ENCODE measurements at places on chromosomes 5 and 9.
A peak's percentile ranks its signal among the peaks of the same experiment; 100 is the strongest.

DNA sequence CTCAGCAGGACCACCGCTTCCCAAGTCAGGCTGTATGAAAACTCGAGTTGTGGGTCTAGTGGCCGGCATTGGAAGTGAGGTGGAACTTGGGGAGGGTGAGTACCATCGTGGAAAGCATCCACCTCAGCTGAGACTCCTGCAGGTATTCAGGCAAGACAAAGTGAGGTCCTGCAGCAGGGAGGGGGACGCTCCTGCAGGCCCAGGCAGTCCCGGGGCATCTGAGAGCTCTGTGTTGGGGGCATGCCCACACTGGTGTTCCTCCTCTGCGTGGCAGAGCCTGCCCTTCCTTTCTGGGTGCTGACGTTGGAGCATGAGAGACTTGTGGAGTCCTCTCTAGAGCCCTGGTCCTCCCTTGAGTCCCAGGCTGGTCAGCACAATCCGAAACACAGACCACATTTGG, 187.7 kb downstream of the CACNA1B start:
- DNase-seq, result no peak

DNA sequence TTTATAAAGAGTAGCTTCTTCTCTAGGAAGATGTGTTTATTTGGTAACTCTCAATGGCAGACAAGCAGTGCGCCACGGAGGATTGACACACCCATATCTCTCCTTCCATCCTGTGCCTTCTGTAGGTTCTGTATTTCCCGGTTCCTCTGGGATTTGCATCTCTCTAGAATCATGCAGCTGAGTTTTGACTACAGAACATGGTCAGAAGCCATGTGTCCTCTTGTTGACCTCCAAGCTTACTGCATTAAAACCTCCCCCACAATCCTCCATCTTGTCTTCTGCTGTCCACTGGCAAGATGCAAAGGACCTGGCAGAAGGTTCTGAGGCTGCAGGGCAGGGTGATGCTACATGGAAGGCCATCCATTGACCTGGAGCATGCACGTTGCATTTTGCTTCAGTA, 482.0 kb downstream of the DMRT2 start:
- DNase-seq, result no peak

- DNase-seq, result peak; percentile 47
These were observed 74.9 kb upstream of the HTR4 start for GRCh38 chr5:148729182-148729581.

DNA sequence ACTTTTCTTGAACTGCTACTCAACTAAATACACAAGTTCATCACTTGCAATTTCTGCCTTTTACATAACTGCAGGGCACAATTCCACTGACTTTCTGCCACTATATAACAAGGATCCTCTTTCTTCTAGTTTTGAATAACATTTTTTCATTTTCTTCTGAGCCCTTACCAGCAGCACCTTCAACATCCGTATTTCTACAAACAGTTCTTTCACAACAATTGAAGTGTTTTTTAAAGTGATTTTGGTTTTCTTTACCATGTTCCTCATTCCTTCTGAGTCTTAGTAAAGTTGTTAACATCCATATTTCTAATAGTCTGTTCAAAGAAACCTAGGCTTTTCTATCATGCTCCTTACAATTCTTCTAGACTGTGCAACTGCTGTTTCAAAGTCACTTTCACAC, 127.2 kb upstream of the PITX1 start:
- DNase-seq, result no peak

- DNase-seq, result no peak
These were observed 137.1 kb upstream of the FSTL4 start for GRCh38 chr5:133749331-133749985.

- no peak for DNase-seq
These were observed 55.9 kb downstream of the IRF1 start for GRCh38 chr5:132434416-132435286.

DNA sequence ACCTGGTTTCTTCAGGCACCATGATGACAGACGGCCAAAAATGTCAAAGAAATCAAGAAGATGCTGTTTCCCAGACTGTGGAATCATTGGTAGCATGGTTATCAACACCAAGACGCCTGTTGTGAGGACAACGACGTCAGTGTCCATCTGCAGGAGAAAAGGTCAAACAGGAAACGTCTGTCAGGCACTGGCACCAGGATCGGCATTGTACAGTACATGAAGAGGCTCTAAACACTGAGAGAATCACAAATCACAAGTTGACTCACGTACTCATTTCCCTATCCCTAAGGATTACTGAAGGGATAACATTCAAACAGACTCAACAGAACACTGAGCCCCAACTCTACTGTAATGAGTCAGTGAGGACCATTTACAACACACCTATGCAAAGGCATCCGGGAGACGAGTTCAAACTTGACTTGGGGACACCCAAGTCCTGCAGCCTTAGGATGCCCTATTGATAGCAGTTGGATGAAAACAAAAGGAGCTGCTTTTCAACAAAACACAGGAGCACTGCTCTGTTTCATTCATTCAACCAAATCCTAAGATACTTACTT, 21.0 kb downstream of the TSC1 start:
- DNase-seq, result no peak

DNA sequence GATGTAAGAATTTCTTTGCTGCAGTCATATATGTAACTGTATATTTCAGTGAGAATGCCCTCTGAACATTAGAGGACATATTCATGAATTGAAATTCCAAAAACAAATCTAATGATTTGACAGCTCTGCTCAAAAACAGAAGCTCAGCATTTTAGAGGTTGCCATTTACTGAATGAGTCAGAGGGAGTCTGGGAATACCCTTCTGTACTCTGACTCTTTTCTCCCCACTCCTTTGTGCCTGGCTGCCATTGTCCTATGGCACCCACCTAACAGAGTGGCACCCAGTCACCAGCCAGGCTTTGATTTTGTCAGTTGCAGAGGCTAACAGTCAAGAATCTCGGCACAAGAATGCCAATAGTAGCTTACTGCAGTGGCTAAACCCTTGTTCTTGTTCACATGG, 133.6 kb downstream of the ATG10 start:
- no peak for DNase-seq

GRCh38 chr9:99677281-99677680, 144.4 kb upstream of the NR4A3 start:
- no peak for DNase-seq

GRCh38 chr5:150703762-150704161, 2.9 kb upstream of the RBM22 start:
- DNase-seq, result no peak

- no peak for DNase-seq
These were observed 208.8 kb upstream of the TARS1 start for GRCh38 chr5:33231935-33232334.

DNA sequence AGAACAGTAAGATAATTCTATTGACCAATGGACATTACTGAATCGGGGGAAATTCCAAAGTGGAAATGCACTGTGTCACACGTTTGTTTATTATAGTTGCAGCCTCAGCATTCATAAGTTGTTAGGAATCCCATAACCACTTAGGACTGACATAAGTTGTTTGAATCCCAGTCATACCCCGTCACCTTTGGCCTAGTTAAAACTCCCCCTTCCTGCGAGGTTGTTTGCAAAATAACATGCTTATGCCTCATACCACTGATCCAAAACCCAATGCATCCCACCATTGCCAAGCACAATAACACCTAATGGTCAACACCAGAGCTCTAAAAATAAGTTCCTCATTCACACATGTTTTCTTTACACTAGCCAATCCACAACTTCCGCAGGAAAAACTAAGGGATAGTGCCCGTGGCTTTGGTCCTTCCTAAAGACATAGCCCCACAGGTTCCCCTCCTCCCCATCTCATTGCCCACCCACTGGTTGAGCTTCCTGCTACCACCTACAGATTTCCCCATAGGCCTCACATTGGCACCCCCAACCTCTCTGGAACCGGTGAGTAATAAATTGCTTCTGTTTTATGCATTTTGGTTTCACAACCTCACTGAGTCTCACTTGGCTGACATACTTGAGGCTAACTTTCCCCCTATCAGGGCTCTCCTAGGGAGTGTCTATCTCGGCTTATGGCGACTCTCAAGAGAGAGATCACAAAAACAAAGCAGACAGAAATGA, 42.3 kb upstream of the MUSK start:
- no peak for DNase-seq

DNA sequence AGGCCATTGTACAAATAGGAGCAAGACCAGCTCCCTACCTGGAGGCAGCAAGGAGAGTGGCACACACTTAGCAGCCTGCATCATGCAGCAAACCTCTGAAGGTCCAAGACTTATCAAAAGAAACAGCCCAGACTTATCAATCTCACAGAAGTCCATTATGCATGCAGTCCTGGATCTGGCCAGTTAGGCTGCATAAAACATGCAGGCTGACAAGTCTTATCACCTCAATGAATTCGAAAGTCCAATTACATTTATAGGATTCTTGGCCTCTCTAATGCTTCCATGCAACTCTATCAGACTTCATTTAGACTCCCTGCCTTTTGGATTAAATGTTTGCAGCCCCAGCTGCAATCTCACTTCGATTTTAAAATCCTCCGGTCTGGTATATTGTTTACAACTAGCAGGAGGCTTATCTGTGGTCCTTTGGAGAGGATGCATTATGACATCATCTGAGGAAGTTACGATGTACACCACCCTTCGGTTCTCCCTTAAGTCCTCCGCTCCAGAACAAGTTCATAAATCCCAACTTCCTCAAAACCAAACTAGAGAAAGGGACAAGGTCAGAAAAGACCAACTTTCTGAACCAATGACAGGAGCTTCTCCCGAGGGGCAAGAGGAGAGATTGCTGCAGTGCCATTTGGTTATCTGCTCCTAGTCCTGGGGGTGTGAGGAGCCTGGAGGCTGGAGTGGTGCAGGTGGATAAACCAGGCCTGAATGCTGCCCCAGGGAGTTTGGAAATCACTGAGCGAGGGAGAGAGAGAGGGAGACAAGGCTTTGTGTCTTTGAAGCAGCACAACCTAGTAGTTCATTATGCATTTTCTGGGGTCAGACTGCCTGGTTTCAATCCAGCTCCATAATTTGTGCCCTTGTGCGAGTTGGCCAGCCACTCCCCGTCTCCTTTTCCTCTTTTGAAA, 313.9 kb downstream of the TLE1 start:
- no peak for DNase-seq

- no peak for DNase-seq
These were observed 141.7 kb downstream of the DCP2 start for GRCh38 chr5:113118298-113118697.

DNA sequence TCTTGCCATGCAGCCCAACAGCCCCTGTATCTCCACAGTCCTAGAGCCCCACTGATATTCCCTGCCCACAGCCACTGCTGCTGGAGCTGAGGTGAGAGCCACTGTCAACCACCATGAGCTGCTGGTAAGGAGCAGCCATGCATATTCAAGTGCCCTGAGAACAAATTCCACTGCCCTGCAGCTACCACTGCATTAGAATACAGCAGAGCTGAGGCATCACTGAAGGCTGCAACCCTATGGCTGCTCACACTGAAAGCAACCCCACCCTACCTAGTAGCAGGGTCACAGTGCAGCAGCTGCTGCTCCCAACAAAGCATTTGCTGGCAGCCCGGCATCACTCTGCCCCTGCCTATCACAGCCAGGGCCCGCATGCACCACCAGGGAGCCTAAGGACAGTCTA, 68.6 kb downstream of the SKIC3 start:
- DNase-seq, result no peak

DNA sequence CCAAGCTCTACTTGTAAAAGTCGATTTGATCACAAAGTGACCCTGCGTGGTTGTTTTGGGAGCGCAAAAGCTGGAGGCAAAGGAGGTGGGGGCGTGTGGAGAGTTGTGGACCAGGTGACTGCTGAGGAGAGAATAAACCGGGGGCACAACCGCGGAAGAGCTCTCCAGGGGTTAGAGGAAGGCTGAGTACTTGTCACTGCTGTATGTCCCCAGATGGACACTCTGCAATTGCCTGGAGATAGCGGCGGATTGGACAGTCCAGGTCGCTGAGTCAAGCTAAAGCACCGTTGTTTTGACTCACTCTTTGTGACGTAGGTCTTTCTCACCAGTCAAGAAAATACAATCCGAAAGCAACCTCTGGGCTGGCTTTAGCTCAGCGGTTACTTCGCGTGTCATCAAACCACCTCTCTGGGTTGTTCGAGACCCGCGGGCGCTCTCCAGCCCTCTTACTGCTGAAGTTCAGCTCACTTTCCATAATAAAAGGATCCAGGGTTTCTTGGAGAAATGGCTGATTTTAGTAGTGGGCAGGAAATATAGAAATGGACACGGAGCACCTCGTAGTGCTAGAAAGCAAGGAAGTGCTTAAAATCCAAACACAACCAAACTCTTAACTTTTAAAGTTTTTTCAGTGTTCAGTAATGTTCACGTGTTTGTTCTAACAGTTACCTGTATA, 25.7 kb downstream of the ZMAT2 start:
- DNase-seq, result no peak

GRCh38 chr9:134724912-134725604, 83.5 kb downstream of the COL5A1 start:
- no peak for DNase-seq

- peak; percentile 11 for DNase-seq
These were observed at the start of gene MCIDAS for GRCh38 chr5:55226934-55227663. MCIDAS (minus strand) TSS chr5:55227315; CDS start chr5:55227138, 177 bp downstream.

GRCh38 chr9:127815512-127816361, 13.1 kb downstream of the FPGS start:
- DNase-seq, result no peak

GRCh38 chr5:110616009-110616408, 110.5 kb downstream of the TMEM232 start:
- no peak for DNase-seq

DNA sequence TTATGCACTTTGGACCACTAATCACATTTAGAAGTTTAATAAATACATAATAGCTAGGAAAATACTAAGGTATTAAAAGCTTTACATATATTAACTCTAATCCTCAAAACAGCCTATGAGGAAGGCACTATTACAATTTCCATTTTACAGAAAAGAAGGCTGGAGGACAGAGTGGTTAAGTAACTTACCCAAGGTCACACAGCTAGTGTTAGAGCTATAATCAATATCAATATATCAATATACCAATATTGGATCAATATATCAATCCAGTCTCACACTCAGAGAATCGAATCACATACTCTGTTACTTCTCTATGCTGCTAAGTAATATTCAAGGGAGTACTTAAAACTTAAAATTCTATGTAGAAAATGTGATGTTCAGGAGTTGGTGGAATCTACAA, 45.2 kb downstream of the MEF2C start:
- no peak for DNase-seq

DNA sequence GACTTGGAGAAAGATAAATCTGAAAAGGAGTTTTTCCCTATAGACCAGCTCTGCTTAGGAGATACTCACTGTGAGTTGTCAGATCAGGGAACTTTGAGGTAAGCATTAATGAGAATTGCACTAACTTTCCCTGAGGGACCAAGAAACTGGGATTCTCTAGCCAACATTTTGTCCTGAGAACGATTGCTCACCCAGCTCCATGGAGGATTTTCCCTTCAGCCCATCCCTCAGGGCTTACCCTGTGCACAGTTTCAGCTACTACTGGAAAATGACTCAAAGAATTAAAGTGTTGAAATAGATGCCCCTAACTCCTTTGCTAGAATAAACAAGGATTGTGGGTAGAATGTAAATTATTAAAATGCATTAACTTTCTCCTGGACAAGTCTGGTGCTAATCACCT, 237.2 kb upstream of the IL12B start:
- DNase-seq, result no peak

- DNase-seq, result no peak
These were observed 75.6 kb upstream of the RASEF start for GRCh38 chr9:83138422-83139135.

Measured in NCI-H1436 treated with DMSO at 0.1 percent for 48 hours (cell line).